Activated gamma-delta T cell (primary cell): ENCODE measurements at places on chromosomes 1 and 21.

DNA sequence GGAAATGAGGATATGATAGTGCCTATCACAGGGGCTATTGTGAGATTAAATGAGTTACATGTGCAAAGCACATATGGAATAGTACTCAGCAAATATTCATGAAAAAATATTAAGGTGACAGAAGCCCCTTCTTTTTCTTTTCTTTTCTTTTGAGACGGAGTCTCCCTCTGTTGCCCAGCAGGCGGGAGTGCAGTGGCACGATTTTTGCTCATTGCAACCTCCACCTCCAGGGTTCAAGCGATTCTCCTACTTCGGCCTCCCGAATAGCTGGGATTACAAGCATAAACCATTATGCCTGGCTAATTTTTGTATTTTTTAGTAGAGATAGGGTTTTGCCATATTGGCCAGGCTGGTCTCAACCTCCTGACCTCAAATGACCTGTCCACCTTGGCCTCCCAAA lies 139.4 kb downstream of the HIVEP3 start:
- no peak for DNase-seq

DNA sequence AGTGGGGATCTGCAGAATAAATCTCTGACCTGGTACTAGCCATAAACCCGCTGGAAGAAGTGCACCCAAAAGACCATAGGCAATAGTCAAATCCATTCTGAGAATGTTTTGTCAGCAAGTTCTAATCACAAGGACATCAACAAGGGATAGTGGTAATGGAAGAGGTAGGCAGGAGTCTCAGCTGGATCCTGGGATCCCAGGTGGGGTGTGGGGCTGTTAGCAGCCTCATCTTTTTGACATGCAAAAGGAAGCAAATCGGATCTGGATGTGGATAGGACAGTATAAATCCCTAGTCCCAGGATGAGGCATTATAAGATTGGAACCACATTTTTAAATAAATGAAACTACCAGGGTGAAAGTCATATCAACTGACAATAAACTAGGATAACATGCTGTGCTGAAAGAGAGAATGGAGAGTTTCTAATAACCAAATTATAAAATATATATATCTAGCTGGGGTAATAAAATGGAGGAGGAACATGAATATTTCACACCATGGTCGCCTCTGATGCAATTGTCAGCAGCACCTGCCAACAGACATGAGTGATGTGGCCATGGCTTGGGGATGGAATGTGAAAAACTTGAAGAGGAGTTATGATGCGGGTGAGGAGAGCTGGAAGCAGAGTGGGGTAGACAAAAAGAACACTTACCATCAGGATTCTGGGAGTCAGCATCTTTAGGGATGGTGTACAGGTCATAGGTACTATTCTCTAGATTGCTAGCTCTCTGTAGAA lies 23.7 kb upstream of the PEX19 start:
- no peak for DNase-seq

- no peak for DNase-seq
These were observed 52.5 kb upstream of the PPM1J start for GRCh38 chr1:112767646-112768045.

- no peak for DNase-seq
These were observed 37.1 kb upstream of the RAP1GAP start for GRCh38 chr1:21706151-21706835.

DNA sequence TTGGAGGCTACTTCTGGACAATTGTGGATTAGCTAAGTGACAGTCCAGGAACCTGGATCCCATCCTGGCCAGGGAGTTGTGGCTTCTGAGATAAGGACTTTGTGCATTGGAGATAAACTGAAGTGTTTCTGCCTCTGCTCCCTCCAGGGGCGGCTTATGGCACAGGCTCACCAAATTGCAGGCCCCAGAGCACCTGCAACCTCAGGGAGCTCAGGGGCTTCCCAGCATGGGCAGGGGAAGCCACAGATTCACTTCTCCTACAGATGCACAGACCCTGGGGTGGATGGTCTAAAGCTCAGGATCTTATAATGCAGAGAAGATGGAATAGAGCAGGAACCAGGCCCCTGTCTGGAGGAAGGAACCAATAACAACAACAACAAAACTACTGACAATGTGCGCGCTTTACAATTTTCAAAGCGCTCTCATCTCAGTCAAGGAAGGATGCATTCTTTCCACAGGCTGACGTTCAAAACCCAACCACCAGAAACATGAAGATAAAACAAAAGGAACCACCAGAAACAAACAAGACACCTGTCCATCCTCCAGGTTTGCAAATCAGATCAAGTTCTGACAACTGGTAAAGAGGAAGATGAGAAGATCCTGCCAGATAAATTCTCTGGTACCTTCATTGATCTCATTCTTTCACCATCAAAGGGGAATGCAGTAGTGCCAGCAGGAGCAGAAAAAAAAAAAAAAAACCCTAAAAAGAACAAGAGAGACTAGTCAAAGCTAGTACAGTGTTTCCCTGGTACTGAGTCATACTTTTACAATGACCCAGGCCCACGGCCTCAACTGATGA lies 121.0 kb upstream of the IRF2BP2 start:
- no peak for DNase-seq

DNA sequence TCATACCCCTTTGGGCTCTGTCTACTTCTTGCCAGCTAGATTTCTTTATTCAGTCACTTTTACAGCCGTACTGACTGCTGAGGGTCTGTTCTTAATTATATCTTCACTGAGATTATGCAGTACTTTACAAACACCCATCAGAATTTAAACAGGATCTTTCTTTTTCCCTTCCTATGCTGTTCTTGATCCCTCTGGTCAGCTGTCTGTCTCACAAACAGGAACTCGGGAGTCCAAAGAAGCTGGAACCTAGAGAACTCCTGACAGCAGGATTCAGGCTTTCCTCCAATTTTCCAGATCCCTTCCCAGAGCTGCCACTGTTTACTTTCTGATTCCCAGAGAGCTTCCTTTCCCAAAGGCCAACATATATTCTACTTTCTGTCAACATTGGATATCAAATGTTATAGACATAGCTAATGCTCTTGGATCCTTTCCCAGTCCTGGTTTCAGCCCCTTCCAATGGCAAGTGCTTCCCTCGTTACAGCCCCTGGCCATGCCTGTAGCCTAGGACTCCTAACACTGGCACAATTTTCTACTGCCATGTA lies 59.5 kb downstream of the ATP2B4 start:
- DNase-seq, result no peak

DNA sequence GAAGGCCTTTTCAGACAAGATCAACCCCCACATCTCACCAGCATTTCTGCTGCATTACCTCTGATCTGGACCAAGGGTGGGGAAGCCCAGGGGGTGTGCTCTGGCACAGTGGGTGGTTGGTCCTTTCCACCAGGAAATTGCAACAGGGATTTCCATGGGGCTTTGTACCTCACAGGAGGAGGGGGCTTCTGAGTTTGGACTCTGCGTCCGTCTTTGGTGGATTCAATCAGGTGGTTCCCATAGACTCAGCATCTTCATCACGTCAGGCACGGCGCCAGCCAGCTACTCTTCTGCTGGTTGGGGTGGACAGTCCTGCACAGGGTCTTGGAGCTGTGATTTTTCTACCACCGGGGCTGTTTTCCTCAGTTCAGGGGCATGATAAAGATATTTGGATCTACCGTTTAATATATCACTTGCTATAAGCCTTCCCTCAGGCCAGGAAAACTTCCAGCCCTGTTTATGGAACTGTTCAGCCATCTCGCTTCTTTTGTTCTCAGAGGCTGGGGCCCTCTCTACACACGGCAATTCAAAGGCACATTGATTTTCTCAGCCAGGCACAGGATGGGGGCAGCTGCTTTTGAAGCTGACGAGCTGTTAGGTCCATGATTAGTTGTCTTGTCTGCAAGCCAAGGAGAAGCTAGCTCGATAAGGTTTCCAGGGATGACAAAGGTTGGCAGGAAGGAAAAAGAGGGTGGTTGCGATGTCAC lies 467.3 kb downstream of the CAMTA1 start:
- no peak for DNase-seq

GRCh38 chr1:163870666-163871065 lies 548.9 kb downstream of the NUF2 start:
- no peak for DNase-seq

DNA sequence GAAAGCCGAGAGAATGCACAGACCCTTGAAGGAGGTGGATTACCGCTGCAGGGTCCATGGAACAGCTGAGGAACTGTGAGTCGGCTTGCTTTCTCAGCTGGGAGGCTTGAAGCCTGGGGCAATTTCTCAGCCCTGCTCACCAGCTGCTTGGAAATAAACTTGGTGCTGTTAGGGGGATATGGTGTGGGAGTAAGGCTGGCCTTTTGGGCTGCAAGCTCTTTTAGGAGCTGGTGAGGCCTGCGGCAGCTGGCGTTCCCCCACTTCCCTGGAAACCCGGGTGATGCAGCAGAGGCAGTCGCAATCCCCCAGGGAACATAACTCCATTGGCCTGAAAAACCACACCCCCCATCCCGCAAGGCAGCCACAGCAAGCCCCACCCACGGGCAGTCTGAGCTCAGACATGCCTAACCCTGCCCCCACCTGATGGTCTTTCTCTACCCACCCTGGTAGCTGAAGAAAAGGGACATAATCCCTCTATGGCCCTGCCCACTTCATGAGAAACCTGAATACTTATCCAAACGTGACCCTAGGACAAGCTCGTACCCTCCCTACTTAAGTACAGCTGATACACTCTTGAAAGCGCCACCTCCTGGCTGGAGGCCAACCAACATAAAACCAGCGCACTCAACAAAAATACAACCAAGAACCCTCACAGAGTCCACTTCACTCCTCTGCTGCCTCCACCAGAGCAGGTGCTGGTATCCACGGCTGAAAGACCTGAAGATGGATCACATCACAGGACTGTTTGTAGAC lies 1995.8 kb downstream of the NCAM2 start:
- no peak for DNase-seq

DNA sequence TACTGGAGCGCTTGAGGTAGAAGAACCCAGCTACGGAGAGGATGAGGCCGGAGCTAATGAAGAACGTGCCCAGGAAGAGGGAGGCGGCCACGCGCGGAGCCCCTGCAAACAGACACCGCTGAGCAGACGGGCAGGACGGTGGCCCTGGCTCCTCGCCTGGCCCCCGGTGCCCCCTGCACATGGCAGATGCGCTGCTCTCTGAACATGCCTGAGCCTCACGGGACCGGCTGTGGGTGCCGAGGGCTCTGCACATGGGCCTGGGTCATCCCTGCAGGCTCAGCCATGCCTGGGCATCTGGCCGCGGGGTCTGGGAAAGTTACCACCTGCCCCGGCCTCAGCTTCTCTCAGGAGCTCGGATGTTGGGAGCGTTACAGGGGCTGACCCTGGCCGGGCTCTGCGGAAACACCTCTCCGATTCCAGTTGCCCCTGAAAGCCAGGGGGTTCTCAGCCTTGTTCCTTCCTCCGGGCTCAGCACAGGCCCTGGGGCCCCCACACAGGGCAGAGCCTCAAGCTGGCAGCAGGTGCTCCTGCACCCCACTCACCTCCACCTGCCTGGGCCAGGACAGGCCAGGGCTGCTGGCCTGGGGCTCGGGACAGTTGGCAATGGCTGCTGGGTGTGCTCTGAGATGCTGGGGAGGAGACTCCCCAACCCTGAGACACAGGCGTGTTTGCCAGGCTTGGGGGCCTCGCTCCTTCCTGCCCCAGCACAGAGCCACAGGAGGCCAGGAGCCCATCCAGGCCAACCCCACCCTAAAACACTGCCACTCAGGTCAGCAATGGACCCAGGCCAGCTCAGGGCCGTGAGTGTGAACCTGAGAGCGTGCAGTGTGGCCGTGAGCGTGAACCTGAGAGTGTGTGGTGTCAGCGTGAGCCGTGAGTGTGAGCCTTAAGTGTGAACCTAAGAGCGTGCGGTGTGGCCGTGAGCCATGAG lies 12.1 kb upstream of the RNF223 start:
- no peak for DNase-seq

DNA sequence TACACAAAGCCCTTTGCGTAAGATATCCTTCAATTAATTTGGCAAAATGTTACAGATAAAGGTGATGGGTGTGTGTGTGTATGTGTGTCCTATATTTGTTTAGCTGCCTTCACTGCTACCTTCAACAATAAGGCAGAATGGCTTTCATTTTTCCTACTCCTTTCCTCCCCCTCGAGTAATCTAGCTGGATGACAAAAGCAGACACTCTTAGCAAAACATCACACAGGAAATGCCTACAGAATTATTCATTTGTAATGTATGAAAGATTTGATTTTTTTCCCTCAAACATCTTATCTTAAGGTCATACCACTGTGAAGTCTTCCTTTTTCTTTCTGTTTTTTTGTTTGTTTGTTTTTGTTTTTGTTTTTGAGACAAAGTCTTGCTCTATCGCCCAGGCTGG lies 10.6 kb downstream of the PTPN22 start:
- no peak for DNase-seq
